ENCODE measurements at places on chromosomes 13 and 19.

- DNase-seq = no peak
Observed at GRCh38 chr19:15159251-15159650, 41.5 kb downstream of the NOTCH3 start.

DNA sequence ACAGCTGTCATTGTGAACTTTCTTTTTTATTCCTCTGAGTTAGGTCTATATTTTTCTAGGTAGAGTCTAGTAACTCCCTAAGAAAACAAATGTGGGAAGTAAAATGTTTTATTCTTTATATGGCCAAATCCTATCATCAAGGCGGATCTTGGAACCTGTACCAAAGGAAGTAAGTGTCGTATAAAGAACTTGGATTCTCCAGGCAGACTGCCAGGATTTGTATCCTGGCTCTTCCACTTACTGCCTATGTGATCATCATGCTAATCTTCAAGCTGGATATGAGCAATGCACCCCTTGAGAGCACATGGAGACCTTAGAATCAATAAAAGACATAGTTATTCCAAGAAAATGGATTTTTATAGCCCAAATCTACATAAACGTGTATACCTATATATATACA is 286.5 kb downstream of the PCDH17 start:
- no peak for DNase-seq

DNA sequence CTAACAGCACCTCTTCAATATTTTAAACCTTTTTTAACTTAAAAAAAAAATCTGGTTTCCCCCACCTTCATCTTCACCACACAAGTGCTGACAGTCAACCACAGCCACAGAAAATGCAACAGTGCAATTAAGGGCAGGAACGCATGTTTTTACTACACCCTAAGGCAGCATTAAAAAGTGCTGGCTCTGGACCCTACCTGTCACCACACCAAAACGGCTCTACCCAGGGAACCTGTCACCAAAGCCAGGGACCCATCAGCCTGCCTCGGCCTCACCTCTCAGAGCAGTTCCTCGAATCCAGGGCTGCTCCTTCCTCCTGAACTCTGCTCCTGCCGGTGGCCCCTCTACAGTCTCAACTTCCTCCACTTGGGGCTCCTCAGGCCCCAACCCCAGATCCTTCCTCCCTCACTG is 22.5 kb upstream of the SLC35E1 start:
- no peak for DNase-seq

- DNase-seq = no peak
Observed at GRCh38 chr19:47704656-47705055, 8.6 kb upstream of the EHD2 start.

DNA sequence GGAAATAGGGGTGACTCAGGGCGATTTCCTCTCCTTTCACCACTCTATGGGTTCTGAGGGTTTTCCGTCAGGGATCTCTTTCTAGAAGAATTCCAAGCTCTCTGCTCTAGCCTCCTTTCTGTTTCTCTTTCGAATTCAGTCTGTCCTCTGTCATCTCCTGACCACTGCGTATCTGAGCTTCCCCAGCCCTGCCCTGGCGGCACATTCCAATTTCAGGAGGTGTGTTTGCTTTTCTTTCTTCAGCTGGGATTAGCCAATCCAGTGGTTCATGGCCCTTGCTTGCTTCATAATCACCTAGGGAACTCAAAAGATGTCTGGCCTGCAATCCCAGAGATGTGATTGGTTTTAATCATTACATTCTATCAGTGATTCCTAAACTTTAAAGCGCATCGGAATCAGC is 9.4 kb downstream of the IFNL2 start:
- DNase-seq = no peak

DNA sequence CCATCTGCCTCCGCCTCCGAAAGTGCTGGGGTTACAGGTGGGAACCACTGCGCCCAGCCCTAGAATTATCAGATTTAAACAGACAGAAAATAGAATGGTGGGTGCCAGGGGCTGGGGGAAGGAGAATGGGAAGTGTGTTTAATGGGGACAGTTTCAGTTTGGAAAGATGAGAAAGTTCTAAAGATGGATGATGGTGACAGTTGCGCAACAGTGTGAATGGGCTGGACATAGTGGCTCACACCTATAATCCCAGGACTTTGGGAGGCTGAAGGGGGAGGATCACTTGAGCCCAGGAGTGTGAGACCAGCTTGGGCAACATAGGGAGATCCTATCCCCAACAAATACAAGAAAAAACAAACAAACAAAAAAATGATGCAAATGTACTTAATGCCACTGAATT is 15.9 kb downstream of the KANK2 start:
- DNase-seq = no peak

- no peak for DNase-seq
Observed at GRCh38 chr13:100330662-100331061, 241.8 kb downstream of the PCCA start.

- no peak for DNase-seq
Observed at GRCh38 chr13:74682746-74683145, 548.5 kb upstream of the KLF12 start.

GRCh38 chr19:37973666-37974065 is 66.7 kb downstream of the SIPA1L3 start:
- DNase-seq = no peak

- DNase-seq = no peak
Observed at GRCh38 chr13:29435125-29435911, 160.2 kb downstream of the SLC7A1 start.

GRCh38 chr13:68834375-68834774 is 1273.3 kb upstream of the ATXN8OS start:
- DNase-seq = no peak

DNA sequence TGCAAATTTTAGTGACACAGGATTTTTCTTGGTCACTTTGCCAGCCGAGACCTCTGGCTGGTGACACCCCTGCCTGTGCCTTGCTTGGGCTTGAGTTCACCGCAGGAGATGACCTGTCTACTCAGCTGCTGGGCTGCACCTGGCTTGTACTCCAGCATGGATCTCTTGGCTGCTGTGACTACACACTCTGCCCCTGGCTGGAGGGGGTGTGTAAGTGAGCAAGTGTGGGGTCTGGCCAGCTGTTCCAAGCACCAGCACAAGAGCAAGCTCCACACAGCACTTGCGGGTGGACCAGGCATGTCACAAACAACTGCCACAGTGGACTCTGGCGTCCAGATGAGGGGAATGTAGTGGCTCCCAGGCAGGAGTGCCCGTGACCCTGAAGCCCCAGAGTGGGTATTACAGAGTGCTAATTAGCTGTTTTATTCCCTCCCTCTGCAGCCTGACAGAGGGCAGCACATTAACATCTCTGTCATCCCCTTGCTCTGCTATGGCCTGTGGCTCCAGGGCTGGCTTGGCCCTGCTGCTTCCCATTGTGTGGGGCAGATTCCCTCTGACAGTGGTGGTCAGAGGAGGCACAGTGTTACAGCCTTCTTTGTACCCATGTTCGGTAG is 1387.2 kb downstream of the OLFM4 start:
- no peak for DNase-seq

DNA sequence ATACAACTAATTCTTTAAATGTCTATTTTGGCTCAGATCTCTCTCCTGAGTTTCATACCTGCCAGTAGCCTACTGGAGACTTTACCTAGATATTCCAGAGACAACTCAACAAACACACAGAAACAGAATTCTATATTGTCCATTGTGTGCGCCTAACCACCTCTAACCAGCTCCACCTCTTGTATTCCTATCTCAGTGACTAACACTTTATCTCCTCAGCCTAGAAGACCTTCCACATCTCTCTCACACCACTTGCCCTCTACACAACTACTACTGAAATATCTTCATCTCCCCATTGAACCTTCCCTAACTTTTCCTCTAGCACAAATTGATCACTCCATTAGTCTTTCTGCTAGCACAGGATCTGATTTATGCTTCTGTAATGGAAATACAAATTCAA is 6.7 kb downstream of the VWA8 start:
- DNase-seq = no peak

- no peak for DNase-seq
Observed at GRCh38 chr19:28427376-28428083, 785.4 kb downstream of the UQCRFS1 start.

GRCh38 chr13:29436291-29436690 is 159.2 kb downstream of the SLC7A1 start:
- DNase-seq = no peak

DNA sequence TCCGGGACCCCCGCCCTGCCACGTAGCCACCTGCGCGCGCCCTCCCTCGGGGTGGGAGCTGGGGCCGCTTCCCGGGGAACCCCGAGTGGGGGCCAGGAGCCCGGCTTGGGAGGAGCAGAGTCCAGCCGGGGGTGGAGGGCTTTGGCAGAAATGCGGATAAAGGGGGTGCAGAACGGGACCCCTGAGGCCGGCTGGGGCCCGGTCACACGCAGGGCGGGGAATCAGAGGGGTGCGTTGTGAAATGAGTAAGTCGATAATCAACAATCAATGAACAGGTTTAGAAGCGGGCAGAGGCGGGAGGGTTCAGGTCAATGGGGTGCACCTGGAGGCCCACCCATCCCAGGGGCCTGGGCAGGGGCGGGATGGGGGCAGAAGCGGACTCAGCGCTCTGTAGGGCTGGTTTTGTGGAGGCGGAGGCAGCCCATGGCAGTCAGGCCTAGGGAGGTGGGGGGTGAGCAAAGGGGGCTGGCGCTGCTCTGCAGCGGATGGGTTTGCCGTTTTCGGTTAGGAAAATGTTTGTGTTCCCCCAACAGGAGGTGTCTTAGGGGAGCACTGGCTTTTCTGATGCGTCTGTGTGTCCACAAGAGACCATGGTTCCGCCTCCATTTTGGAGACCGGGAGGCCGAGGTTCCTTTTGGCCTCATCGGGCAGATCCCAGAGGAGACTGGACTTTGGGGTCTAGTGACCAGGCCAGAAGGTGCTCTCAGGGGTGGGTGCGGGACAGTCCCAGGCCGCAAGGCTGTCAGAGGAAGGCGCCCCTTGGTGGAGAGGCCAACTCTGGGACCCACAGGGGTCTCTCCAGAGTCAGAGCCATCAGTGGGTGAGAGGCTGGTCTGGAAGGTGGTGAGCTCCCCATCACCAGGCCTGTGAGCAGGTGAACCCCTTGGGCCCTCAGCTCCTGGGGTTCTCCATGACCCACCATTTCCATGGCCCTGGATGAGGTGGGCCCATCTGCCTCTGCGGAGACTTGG is 683 bp upstream of the DIRAS1 start:
- no peak for DNase-seq

GRCh38 chr13:41048640-41049039 is 12.7 kb upstream of the WBP4 start:
- no peak for DNase-seq

GRCh38 chr13:76440568-76440967 is 445.6 kb downstream of the KCTD12 start:
- DNase-seq = no peak

GRCh38 chr13:114148521-114148855 is 16.1 kb upstream of the RASA3 start:
- DNase-seq = no peak

DNA sequence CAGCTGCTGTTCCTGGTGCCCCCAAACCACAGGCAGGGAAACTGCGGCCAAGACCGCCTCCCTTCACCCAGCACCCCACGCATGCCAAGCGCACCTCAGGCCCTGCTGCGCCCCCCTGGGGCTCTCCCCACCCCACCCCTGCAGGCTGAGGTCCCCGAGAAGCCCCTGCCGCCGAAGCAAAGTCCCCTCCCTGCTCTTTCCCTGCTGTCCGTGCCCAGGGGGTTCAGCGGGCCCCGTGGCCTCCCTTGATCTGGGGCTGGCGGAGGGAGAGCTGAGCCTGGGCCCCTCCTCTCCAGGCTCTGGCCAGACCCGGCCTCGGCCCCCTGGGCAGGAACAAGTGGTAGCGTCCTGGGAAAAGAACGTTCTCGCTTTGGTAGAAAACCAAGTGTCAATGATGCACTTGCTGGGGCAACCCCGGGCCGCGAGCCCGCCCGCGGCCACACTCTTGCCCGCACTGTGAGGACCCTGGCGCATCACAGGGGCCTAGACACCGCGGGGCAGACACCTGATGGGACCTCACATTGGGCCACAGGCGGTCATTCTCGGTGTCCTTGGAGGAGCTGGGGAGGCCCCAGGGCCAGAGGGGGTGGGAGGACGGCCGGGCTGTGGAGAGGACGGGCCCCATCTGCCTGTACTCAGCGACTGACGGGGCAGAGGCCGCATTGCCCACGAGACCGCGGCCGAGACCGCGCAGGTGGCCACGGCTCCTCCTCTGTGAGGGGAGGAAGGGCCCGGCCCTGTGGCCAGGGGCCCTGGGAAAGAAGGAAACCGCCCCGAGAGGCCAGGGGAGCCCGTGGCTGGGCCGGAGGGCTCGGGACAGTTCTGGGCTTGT is 29.0 kb downstream of the GPX4 start:
- no peak for DNase-seq

GRCh38 chr13:113483504-113484293 is 6.8 kb downstream of the DCUN1D2 start:
- DNase-seq = no peak

DNA sequence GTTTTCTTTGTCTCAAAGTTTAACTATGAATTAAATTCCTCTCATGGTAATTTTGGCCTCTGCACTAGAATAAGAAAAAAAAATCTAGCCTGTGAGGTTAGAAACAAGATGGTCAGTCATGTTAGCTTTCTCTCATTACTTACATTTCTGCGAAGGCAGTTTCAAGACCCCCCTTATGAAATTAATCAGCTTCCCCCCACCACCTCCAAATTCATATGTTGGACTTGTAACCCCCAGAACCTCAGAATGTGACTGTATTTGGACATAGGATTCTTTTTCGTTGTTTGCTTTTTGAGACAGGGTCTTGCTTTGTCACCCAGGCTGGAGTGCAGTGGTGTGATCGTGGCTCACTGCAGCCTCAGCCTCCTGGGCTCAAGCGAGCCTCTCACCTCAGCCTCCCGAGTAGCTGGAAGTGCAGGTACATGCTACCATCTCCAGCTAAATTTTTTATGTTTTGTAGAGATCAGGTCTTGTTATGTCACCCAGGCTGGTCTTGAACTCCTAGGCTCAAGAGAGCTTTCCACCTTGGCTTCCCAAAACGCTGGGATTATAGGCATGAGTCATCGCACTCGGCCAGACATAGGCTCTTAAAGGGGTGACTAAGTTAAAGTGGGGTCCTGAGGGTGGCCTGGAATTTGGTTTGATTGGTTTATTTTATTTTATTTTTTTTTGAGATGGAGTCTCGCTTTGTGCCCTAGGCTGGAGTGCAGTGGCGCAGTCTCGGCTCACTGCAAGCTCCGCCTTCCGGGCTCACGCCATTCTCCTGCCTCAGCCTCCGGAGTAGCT is 1.4 kb downstream of the PLA2G4C start:
- no peak for DNase-seq

DNA sequence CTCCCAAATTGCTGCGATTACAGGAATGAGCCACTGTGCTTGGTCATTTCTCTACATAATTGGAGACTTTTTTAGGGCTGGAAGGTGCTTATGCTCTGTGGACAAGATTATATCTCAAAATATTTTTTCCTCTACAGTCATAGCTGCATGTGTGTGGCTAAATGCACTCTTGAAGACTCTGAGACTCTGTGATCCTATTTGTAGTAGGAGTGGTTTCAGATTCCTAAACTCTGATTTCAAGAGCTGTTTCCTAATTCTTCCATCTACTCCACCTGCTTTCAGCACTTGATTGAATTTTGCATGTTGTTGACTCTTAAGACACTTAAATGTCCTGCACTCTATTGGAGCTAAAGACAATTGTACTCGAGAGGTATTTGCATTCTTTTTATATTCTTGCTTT is 78.0 kb downstream of the KLF5 start:
- DNase-seq = no peak

GRCh38 chr19:45079063-45079910 is at the start of gene GEMIN7:
TSS of gene GEMIN7 (plus strand) at chr19:45079260. CDS start at chr19:45090115, 10,855 bp downstream.
- DNase-seq = peak; percentile 76

GRCh38 chr19:43755256-43755801 is 567 bp upstream of the SMG9 start:
- peak; percentile 45 for DNase-seq

All from stimulated activated CD4-positive, alpha-beta T cell treated with anti-CD3 and anti-CD28 coated beads, TNF-alpha, amount 100 ng/mL, for 1 hour (primary cell).